Renal cortex interstitium (tissue), 15 donors: ENCODE measurements at places on chromosomes 1 and 21. TPM values are rescaled to one million over a fixed set of nuclear protein-coding genes. Genes with fewer than 3 reads are reported as not detected.

- DNase-seq, result no peak
Observed at GRCh38 chr1:100834777-100835660, 59.6 kb downstream of the EXTL2 start.

DNA sequence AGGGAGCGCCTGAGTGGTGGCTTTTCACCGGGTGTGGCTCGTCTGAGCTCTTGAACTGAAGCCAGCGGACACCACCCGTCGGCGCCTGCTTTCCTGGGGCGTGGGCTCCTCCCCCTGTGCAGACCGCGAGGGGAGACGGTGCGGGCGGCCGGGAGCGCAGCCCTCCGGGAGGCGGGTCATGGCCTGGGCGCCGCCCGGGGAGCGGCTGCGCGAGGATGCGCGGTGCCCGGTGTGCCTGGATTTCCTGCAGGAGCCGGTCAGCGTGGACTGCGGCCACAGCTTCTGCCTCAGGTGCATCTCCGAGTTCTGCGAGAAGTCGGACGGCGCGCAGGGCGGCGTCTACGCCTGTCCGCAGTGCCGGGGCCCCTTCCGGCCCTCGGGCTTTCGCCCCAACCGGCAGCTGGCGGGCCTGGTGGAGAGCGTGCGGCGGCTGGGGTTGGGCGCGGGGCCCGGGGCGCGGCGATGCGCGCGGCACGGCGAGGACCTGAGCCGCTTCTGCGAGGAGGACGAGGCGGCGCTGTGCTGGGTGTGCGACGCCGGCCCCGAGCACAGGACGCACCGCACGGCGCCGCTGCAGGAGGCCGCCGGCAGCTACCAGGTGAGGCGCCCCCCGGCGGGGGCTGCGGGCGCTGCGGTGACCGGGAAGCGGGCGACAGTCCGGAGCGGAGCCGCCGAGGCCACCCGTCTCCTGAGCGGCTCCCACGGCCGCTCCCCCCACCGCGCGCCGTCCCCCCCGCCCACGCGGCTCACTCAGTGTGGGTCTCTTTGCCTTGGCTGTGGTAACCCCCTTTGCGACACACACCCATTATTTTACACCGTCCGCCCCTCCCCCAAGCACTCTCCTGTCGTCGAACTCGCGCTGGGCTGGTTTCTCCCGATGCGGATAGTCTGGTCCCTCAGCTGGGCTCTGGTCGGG, at the start of gene TRIM58:
TRIM58 (plus strand) TSS at position 119 of the 916 bp plus-strand sequence; CDS start at position 179, 60 bp downstream.
- DNase-seq, result no peak

- DNase-seq, result no peak
Observed at GRCh38 chr1:77370583-77371306, 88.9 kb downstream of the AK5 start.

The NBPF10 gene
- polyA plus RNA-seq, result 4.5 TPM

The SAMSN1 gene
- polyA plus RNA-seq, result 3.8 TPM
